ENCODE measurements at places on chromosomes 11 and 22. TPM values are rescaled to one million over a fixed set of nuclear protein-coding genes. Genes with fewer than 3 reads are reported as not detected.

GRCh38 chr22:46031557-46031956 is 54.6 kb upstream of the WNT7B start:
- DNase-seq, result no peak

DNA sequence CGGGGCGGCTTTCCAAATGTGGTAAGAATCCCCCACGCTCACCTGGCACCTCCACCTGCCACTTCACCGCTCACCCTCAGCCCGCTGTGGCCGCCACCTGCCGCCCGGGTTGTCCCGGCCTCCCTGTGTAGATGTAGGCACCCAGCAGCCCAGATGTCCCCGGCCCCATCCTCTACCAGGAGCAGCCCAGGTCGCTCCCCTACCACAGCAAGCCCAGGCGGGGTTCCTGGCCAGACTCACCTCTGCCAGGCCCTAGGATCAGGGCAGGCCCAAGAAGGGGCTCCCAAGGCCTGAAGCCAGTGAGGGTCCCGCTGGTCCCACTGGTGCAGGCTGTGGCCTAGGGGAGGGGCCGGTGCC is 27.4 kb downstream of the MOB2 start:
- DNase-seq, result no peak

DNA sequence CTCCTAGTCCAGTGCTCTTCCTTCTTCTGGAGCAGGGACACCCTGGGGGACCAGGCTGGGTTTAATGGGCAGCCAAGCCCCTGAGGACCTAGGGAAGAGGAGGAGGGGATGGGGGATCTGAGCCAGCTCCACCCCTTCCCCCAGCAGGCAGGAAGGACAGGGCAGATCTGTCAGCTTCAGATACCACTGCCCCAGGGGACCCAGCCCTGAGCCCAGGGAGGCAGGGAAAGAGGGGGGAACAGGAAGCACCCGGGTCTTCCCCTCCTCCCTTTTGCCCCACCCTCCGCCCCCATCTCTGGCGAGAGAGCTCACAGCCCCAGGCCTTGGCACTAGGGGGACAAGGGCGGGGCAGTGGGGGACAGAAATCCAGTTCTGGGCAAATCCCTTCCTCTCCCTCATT is 11.7 kb upstream of the SOX10 start:
- peak; percentile 13 for DNase-seq

- no peak for DNase-seq
Measured at GRCh38 chr11:18791969-18792628, 501 bp upstream of the PTPN5 start.

GRCh38 chr11:99260696-99261095 is 239.9 kb downstream of the CNTN5 start:
- no peak for DNase-seq

- no peak for DNase-seq
Measured at GRCh38 chr11:87252869-87253268, 215.1 kb downstream of the TMEM135 start.

- no peak for DNase-seq
Measured at GRCh38 chr11:60993615-60994014, 22.1 kb downstream of the CD6 start.

Gene MOGAT2
- total RNA-seq, result not detected

Gene RIMBP3C
- 0.49 TPM for total RNA-seq

DNA sequence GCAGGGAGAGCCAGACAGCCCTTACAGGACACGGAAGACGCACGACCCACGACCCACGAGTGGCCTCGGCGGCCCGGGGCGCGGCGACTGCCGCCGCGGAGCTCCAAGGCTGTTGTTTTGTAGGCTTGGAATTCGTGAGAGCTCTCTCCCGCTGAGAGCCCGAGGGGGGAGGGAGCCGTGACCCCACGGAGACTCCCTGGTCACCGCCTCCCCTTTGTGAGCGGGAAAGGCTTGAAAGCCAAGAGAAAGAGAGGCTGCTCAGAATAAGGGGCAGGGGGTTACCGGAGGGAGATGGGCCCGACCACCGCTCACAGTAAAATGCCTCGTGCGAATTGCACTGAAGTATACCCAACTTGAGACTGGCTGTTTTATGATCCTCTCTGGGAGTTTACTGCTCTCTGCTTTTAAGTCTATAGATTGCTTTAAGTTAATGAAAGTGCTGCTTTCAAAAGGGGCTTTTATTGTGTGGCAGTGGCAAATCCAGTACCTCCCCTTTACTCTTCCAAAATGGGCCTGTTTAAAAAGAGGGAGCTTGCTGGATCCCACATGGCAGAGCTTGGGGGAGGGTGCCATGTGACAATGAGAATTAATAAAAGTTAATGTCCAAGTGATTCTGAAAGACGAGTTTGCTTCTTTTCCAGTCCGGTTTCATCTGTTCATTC is 2.9 kb downstream of the PKNOX2 start:
- DNase-seq, result peak; percentile 63

DNA sequence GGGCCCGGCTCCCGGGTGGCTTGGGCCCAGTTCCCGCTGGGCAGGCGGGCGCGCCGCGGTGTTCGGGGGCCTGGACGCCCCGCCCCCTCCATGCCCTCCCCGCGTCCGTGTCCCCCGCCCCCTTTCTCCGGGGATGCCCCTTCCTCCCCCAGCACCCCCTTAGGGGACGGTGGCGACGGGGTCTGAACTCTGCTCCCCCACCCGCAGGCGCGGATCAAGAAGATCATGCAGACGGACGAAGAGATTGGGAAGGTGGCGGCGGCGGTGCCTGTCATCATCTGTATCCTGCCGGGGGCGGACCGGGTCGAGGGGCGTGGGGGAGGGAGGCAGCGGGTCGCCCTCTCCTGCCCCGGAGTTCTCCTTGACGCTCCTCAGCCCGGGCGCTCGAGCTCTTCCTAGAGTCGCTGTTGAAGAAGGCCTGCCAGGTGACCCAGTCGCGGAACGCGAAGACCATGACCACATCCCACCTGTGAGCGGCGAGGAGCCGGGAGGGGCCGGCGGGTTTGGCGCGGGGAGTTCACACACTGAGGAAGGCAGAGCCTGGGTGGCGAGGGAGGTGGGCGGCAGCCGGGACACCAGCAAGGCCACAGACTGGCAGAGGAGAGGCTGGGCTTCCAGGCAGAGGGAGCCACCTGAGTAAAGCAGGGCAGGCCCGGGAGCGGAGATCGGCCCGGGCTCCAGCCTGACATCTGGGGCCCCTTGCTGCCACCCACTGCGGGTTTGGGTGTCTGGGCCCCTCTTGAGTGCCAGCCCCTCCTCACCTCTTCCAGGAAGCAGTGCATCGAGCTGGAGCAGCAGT is 546 bp downstream of the DRAP1 start:
- DNase-seq, result peak; percentile 51

Gene PIH1D2
- total RNA-seq, result 14.6 TPM

- DNase-seq, result no peak
Measured at GRCh38 chr11:15453211-15453765, 338.6 kb downstream of the INSC start.

DNA sequence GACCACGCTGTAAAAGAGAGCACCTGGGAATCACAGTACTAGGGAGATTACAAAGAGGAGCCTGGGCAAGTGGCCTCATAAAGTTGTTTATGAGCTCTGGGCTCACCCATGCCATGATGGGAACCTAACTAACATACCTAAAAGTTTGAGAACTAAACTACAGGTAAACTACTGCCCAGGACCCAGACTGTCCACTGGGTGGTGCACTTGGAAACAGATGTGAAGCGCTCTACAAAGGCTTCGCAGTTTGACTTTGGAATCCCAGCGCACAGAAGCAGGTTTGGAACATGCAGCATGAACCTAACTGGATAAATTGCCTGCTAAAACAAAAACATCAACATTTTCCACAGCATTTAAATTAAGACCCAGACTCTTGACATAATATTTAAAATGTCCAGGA is 418.6 kb downstream of the FAM181B start:
- DNase-seq, result peak; percentile 3

DNA sequence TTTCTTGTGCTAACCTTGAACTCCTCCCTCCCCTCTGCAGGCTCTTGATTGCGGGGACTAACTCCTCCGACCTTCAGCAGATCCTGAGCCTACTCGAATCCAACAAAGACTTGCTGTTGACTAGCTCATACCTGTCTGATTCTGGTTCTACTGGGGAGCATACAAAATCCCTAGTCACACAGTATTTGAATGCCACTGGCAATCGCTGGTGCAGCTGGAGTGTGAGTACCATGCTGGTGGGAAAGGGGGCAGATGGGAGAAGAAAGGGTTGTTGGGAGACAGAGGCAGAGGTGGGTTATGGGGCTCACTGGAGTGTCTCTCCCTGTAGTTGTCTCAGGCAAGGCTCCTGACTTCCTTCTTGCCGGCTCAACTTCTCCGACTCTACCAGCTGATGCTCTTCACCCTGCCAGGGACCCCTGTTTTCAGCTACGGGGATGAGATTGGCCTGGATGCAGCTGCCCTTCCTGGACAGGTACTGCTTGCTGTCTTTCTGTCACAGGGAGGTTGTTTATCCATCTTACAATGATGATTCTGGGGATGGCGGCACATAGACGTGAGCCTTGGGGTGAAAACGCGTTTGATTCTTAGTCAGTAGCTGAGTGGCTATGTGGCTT is 4.5 kb downstream of the SLC3A2 start:
- DNase-seq, result no peak

DNA sequence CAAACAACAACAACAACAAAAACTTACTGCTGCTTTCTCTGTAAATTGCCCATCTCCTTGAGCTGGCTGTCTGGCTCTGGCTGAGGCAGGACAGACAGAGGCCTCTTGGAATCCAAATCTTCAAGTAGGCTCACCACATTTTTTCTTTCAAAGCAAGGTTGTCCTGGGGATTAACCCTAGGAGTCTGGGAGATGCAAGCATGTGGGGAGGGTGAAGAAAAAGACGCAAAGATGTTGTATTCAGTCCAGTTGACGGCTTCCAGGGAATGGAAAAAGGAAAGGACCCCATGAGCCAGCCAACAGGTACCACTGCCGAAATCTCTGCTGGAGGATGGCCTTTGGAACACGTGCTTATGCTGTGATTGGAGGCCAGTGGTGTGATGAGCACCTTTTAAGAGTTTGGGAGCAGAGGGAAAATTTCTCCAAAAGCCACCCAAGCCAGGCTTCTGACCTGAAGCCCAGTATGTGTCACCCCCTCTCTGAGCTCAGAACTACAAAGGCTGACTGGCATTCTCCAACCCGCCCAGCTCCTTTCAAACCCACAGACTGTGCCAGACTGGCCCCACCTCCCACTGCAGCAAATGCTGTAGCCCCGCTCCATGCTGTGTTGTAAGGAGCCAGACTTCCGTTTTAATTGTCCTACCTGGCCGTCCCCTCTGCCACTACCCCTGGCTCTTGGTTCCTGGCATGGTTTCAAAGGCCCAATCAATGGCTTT is 10.8 kb downstream of the BLID start:
- peak; percentile 44 for DNase-seq

DNA sequence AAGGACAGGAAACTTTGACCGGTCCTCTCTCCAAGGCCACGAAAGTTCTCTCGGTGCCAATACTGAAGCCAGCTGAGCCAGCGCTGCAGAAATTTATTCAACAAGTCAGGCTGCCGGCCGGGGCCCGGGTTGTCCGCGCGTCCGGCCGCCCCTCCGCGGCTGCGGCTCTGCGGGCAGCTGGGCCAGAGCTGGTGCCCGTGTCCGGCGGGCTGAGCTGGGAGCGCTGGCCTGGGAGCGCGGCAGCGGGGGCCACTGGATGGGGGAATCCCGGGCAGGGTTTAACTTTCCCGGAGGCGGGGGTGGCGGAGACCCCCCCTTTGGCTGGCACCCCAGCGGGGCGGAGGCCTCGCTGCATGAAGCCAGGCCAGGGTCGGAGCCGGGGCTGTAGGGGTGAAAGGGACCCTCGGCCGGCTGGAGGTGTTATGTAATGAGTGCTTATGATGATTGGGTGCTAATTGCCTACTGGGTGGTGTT is 12.3 kb upstream of the CACNA1I start:
- no peak for DNase-seq

DNA sequence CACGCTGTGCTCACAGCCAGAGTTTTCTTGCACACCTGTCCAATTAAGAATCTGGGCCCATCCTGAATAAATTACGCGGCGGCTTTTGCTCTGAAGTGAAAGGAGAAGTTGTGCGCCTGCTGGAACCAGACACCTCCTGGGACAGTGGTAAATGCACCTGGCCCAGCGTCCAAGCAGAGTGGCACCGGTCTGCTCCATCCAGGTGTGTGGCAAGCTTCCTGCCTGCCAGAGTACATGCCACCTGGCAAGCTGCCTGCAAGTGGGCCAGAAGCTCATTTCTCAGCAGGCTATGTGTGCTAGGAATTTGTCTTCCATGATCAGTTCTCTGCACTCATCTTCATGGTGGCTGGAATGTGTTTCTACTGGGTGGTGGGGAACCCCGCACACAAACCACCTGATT is 660.6 kb downstream of the ETS1 start:
- DNase-seq, result no peak

- no peak for DNase-seq
Measured at GRCh38 chr11:66464916-66465315, 1.8 kb upstream of the PELI3 start.

Gene POTEH
- not detected for total RNA-seq

DNA sequence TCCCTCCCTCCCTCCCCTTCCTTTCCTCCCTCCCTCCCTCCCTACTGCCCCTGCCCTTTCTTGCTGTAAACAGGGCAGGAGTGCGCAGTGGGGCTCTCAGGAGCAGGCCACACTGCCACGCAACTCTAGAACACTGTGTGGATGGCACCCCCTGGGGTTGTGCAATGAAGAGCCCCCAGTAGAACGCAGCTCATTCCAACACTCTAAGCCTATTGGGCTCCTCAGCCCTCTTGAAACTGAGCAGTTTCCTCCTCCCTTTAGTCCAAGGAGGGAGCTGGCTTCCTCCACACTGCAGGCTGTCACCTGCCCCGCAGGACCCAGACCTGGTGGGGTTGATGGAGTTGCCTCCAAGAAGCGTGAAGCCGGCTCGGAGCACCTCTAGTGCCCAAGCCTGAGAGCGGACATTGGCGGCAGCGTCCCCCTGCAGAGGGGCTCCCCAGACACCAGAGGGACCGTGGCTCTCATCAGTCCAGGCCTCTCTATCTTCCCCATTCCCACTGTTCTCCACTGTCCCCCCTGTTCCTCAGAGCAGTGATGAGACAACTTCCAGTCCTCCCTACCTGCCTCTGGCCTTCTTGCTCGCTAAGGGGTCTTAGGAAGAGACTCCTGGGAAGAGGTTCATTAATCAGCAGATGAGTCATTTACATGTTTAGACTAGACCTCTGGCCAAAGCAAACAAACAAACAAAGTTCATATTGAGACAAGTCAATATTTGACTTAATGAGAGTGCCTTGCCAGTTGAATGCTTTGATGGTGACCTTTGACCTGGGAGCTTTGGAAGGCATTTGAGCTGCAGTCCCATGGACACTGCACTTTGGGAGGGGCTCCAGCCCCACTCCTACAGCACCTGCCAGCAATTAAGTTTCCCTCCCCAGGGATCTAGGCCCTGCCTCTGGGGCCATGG is 64.0 kb downstream of the RPUSD4 start:
- DNase-seq, result no peak

- no peak for DNase-seq
Measured at GRCh38 chr22:49189871-49190270, 637.8 kb downstream of the BRD1 start.

GRCh38 chr22:39989633-39990032 is 5.1 kb upstream of the FAM83F start:
- DNase-seq, result no peak

DNA sequence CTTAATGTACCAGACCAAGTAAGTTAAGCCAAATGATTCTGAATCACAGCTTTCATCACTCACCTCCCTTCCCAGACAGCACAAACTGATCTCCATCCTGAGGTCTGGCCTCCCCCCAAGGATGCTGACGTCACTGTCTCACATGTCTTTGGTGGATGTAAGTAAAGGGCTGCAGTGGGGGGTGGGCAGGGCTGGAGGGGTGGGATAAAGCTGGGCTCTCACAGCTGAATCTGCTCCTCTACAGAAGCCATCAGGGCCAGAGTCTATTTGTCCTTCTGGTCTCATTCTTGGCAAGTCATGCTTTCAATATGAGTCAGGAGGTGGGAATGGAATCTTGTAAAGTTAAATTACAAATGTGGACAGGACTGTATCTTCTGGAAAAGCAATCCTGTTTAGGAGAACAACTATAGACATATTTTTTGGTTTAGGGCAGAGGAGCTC is 32.7 kb downstream of the P4HA3 start:
- peak; percentile 93 for DNase-seq
